GM18507 (cell line): ENCODE measurements at places on chromosomes 4 and X.

- DNase-seq = no peak
Observed at GRCh38 chr4:24574236-24574635, 10.1 kb downstream of the DHX15 start.

- no peak for DNase-seq
Observed at GRCh38 chrX:641671-642435, 11.3 kb downstream of the SHOX start.

DNA sequence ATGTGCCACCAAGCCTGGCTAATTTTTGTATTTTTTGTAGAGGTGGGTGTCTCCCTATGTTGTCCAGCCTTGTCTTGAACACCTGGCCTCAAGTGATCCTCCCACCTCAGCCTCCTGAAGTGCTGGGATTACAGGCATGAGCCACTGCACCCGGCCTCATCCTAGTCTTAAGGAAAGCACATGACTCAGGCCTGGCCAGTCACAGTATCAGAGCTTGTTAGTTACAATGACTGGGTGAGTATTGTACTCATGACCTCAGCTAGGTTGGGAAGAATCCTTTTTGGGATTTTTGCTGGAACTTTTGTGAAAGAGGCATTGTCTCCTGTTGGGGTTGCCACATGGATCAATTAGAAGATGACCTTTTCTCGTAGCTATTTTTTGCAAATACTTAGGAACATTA lies 292.8 kb downstream of the RAPGEF2 start:
- DNase-seq = no peak

GRCh38 chrX:144716187-144716586 lies 531.1 kb upstream of the SPANXN1 start:
- no peak for DNase-seq

- no peak for DNase-seq
Observed at GRCh38 chr4:137299281-137299680, 233.0 kb downstream of the PCDH18 start.
